Thoracic aorta (tissue), 2 donors: ENCODE measurements at places on chromosomes 5 and 9.

DNA sequence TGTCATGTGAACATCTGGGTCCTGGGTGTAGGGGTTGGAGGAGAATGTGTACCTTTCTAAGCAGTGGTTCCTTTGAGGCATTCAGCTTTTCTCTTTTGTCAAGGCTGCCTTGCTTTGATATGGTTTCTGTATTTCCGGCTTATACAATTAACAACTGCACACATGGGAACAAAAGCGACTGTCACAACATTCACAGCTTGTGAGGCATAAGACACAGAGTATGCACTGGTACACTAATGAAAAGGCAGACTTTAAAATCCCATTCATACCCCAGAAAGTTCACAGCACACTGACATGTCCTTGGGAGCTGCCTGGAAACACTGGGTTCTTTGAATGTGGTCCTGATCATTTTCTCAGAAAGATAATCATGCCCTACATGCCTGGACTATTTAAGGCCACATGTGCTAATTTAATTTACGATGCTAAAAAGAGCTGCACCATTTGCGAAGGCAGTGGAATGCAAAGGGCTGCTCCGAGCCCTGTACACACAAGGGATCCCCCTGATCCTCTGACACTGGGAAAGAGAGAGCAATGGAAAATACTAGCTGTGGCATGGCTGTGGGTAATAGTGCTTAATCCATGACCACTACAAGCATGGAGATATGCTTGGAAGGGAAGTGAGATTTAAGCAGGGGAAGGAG is 131.8 kb downstream of the EFNA5 start:
- no peak for DNase-seq

GRCh38 chr9:134534661-134535080 is 106.9 kb upstream of the COL5A1 start:
- DNase-seq: no peak

DNA sequence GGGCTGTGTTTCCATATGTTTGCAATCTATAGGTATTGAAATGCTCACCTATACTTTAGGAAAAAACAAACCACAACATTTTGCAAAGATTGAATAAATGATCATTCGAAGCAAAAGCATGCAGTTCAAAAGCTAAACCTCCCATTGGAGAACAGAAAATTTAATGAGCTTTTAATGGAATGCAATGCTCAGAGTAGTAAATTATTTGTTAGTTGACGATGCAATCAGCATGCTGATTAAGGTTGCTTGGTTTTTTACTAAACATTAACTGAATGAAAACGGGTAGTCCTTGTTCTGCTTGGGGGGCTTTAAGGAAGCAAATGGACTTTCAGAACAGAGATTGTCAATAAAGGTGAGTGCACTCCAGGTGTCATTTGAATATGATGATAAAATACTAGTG is 123.3 kb upstream of the TMEM161B start:
- DNase-seq: no peak

DNA sequence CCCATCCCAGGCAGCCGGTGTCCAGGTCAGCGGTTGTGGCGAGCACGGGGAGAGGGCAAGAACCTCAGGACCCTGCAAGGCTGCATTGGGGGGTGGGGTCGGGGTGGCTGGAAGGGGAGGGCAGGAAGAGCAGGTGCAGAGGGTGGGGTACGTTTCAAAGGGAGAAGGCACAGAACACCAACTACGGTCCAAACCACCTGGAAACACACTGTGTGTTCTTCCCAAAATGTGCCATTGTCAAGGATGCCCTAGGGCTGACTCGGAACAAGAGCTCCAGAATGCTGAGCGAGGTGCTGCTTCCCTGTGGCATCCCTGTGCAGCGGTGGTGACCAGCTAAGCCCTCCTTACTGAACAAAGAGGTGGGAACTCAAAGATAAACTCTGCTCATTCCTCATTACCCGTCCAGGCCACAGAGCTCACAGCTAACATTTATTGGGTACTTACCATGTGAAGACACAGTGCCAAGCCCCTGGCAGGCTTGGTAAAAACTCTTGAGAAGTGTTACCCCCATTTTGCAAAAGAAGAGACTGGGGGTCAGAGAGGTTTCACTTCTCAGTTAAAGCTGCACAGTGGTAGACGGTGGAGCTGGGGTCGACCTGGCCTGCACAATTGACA is 153.8 kb downstream of the COL23A1 start:
- no peak for DNase-seq

DNA sequence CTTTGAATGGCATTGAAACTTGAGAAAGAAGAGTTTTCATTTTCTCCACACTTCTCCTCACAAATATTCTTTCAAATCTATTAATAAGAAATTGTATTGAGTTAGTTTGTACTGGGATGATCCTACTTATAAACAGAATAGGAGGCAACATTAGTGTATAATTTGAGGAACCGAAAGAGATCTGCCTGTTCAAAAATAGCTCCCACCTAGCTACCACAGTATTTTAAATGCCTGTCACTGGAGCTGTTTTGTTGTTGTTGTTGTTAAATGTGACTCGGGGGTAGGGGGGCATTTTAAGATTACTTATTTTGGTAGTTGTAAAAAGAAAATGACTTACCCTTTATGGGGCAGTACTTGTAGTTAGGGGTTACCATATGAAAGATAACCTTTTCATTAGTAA is 20.1 kb upstream of the HAPLN1 start:
- DNase-seq: no peak

DNA sequence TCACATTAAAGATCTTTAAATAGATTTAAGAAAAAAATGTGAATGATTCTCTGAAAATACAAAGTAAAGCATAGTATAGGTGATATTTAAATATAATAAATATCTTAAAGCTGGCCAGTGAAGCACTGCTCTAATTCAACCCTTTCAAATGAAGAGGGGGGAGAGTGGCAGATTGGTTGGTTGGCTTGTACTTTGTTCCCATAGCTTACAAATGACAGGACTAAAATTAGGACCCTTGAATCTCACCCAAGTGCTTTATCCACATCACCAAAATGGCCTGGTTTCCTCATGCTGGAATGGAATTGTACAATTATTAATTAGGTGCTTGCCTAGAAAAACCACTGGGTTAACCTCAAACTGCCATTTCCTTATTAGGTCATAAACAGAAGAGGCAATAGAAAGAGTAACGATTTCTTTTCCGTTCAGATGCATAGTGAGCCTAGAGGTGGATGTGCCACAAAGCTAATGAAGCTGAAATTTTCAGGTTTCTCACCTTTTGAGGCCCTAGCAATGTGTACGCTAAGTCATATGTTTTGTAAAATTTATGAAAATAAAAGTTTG is 354.5 kb upstream of the CDH6 start:
- no peak for DNase-seq

DNA sequence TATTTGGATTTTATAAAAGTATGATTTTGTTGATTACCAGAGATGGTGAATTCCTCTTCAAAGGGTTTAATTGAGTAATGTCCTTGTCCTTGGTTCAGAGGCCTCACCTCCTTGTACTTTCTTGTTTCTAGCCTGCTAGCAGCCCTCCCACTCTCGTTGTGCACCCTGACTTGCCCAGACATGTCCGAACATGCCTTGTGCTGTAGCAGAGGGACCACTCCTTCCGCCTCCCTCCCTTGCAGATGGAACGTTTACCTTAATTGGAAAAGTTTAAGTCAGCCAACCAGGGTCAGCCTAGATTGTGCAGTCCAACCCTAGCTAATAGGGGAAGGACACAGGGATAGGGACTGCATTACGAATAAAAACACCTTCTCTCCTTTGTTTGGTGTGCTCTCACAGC is 406.9 kb upstream of the NMUR2 start:
- no peak for DNase-seq

DNA sequence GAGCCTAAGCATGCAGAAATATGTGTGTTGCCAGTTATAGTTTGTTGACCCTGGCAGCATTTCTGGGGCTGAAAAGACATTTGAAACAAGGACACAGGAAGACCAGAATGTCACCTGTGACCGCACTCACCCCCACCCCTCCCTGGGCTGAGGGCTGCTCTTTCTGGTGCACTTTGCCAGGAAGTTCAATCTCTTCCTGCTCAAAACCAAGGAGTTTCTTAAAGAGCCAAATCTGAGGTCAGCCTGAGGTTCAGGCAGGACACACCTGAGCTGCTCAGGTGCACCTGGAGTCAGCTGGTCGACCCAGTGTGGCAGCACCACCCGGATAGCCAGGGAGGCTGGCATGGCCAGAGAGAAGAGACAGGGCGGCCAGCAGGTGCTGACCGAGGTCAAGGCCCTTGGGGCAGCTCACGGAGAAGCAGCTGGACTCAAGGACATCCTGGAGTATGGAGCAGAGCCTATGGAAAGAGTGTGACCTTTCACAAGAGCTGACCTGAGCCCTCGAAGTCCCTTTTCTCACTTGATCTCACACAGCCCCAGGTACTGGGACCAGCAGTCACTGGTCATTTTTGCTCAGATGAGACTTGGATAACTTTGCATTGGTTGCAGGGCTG is 376.9 kb upstream of the IRX4 start:
- DNase-seq: no peak

DNA sequence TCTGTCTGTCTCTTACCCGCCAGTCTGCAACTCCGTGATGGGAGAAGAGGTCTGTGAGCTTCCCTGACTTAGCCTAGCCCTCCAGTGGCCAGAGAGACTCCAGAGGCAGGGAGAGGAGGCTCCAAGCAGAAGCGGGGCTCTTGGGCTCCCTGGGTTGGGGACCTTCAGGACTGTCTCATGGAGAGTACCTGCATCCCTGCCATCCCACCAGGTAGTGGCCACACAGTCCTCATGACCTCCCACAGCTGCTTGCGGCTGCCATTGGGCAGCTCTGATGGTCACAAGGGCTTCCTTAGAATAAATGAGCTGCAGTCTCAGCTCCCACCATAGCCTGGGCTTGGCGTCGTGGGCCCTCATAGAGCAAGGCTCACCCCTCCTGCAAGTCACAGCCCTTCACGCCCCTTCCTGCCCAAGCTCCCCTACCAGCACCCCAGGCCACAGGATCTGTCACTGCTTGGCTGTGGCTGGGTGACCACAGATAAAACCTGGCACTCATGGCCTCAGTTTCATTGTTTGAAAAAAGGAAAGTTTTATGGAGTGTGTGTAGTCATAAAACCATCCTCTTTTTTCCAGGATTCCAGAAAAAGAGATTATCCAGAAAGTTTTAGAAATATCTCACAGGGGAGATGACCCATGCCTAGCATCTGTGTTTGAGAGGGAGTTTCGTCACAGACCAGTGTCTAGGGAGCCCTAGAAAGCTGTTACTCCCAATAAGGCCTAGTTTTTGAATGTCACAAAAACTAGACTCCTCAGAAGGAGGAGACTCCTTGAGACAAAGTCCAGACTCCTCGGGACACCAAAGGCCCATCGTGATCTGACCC is 48.4 kb downstream of the PPARGC1B start:
- DNase-seq: no peak

- DNase-seq: no peak
Measured at GRCh38 chr9:34332076-34332964, 3.0 kb downstream of the NUDT2 start.

- no peak for DNase-seq
Measured at GRCh38 chr5:34061993-34062392, 19.0 kb upstream of the C1QTNF3 start.

DNA sequence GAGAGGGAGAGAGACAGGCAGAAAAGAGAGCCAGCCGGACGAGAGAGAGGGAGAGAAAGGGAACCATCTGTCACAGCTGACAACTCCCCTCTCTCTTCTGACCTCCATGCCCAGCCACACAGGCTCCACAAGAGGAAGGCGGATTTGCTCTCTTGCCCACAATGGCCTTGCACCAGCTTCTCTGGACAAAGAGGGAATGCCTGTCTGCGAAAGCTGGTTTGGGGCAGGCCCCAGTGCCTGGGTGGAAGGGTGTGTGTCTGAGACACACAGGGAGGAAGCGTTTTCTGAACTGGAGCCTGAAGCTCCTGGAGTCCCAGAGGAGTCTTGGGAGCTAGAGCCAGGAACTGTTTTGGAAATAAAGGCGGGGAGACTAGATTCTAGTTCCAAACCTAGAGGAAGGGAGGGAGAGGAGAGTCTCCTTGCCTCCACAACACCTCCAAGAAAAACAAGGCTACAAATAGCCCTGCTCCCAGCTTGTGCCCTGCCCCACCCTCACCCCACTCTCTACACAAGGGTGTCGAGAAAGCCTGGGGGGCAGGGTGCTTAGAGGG is 12.5 kb downstream of the C1QTNF2 start:
- DNase-seq: no peak

- no peak for DNase-seq
Measured at GRCh38 chr5:173093606-173094005, 37.5 kb downstream of the CREBRF start.

- no peak for DNase-seq
Measured at GRCh38 chr9:127050591-127051001, 71.8 kb downstream of the ANGPTL2 start.

GRCh38 chr5:168015506-168015905 is 275.9 kb upstream of the WWC1 start:
- DNase-seq: no peak

DNA sequence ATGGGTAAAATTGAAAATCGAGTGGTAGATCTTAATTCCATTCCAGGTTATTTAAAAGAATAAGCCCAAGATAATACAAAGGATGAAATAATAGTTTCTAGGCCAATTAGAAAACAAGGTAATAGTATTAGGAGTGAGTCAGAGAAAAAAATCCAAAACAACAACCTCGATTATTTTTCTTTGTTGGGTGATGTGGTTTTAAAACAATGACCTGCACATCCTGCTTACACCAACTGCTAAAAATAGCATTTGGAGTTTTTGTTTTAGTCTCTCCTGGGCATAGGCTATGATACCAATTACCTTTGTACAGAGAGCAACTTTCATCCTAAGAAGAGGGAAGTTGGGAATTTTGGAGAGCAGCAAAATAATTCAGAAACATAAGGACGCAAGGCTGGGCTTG is 101.7 kb upstream of the MYO10 start:
- DNase-seq: no peak

DNA sequence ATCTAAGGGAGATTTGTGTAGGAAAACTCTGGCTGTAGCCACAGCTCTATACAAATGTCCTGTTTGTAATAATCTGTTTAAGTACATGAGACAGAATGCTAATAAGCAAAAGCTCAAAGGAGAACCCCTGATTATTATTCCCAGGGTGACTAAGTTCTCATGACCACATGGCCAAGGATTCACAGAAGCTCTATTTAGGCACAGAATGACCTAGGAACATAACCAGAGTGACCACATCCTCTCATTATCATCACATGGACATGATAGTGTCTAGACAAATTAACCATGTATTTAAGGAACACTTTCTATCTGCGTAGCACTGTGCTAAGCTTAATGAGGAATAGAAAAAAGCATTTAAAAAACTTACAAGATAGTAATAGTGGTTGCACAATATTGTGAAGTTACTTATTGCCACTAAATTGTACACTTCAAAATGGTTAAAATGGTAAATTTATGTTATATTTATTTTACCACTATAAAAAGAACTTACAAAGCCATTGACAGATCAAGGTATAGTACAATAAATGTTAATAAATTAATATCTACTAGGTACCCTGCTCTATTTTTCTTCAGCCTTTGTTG is 56.3 kb downstream of the STX17 start:
- DNase-seq: no peak

GRCh38 chr5:92741906-92742305 is 839.1 kb downstream of the NR2F1-AS1 start:
- DNase-seq: no peak

DNA sequence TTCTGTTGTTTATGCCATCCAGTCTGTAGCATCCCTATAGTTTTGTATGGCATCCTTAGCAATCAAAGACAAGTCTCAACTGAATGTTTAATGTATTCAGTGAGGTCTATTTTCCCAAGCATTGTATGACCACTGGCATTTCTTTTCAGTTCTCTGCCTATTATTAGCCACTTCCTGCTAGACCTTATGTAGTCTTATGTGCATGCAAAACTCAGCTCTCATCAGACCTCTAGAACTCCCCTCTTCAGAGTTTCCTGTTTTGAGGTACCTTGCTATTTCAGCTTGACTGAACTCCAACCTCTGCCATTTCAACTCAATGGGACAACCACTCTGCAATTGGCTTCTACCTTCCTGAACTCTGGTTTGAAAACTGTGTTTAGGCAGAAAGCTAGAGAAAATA is 113.2 kb downstream of the SLC25A46 start:
- DNase-seq: no peak
